ENCODE measurements at places on chromosomes 7 and 10.
A peak's percentile ranks its signal among the peaks of the same experiment; 100 is the strongest.

DNA sequence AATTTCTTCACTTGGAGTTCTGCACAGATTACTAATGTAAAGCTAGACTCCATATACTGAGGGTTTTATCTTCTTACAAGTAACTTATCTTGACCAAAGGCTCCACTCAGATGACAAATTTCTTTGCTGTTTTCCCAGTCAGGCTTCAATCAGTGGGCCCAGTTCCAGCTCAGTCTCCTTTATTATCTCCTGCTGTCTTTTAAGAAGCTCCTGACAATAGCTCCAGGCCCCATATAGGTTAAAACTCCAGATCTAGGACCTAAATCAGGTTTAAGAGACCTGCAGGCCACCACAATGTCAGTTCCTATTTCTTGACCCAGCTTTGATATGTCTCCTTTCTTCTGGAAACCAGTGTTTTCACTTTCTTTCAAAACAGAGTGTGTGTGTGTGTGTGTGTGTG, 165.2 kb downstream of the RELN start:
- DNase-seq: no peak

DNA sequence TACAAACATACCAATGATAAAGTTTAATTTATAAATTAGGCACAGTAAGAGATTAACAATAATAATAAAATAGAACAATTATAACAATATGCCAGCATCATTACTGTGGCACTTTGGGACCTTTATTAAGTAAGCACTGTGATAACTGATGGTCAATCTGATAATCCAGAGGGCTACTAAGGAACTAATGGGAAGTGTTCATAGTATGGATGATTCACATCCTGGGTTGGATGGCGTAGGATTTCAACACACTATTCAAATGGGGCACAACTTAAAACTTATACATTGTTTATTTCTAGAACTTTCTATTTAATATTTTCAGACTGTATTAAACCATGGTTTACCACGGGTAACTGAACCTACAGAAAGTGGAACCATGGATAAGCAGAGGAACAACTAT, 90.8 kb downstream of the KIF20B start:
- peak; percentile 45 for DNase-seq

- DNase-seq: no peak
Measured at GRCh38 chr10:54368984-54369383, 432.0 kb downstream of the PCDH15 start.

DNA sequence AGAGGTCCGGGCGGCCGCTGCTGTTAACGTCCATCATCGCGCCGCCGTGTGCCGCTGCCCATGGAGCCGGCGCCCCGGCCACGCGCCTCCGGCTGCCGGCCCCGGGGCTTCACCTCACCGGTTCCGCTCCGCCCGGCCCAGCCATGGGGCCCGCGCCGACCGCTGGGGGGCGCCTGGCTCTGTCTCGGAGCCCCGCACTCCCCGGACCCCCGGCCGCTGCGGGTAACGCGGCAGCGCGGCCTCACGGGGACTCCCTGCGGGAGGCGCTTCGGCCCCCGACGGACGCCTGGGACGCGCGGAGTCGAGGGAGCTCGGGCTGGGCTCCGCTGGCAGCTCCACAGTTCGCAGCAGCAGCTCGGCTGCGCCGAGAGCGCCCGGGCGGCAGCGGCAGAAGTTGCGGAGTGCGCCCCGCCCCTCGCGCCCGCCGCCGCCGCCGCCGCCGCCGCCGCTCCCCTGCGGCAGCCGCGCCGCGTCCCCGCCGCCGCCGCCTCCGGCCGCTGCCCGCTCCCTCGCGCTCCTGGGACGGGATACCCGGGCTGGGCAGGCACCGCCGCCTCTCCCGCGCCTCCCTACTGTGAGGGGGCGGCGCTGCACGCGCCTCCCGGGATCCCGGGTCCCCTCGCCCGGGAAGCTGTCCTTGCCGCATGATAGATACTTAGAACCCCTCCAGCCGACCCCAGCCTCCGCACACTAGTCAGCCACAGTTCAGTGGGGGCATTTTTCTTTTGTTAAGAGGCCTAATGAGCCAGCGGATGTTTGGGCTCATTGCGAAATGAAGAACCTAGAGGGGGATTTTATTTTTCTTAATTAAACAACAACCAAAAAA, at the start of gene HTR7:
HTR7 (minus strand) TSS at position 405 of the 826 bp plus-strand sequence; CDS start at position 37, 368 bp downstream.
- peak; percentile 47 for DNase-seq

- DNase-seq: no peak
Measured at GRCh38 chr7:82961240-82961639, 201.4 kb downstream of the PCLO start.

- DNase-seq: no peak
Measured at GRCh38 chr10:52551046-52551445, 221.5 kb downstream of the MBL2 start.

DNA sequence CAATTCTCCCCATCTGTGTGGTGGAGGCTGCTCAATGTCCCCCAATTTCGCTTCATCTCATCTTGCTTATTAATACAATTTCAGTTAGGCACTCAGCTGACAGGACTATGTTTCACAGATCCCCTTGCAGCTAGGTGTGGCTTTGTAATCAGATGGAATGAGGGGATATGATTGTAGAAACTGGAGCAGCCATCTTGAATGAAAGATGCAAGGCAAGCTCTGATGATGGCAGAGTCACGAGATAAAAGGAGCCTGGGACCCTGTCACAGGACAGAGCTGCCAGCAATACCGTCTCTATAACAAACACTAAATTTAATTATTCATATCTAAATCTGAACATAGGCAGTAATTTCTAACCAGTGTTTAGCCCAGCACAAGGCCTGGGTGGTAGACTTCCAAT, 991 bp upstream of the DLD start:
- no peak for DNase-seq

DNA sequence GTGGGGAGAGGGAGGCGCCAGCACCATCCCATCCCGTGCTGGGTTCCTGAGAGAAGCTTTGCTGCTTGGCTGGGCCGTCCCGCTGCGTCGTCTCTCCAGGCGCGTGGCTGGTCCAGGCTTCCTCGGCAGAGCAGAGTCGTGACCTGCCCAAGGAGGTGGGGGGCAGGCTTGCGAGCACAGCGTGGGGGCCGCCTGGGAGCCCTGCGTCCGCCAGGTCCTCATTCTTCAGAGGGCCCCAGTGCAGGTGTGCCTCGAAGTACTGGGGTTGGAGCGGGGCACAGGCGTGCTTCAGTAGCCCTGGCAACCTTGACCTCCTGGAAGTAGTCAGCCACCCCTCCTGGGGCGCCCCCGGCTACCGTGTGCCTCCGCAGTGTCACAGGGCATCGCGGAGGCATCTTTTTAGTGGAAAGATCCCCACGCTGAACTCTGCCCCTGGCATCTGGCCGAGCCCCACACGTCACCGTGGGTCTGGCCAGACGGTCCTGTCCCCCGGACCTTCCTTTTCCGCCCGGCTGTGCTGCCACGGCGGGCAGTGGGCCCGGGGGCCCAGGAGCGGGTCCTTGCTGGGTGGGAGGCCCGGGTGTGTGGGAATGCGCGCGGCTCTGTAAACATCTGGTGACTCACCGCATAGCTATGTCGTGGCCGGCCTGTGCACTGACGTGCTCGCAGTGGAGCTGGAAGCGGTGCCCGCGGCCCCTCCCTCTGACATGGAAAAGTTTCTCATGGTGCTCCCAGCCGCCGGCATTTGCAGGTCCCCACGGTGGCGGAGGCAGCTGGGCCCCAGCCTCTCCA, 6.4 kb downstream of the MAFK start:
- peak; percentile 99 for DNase-seq

DNA sequence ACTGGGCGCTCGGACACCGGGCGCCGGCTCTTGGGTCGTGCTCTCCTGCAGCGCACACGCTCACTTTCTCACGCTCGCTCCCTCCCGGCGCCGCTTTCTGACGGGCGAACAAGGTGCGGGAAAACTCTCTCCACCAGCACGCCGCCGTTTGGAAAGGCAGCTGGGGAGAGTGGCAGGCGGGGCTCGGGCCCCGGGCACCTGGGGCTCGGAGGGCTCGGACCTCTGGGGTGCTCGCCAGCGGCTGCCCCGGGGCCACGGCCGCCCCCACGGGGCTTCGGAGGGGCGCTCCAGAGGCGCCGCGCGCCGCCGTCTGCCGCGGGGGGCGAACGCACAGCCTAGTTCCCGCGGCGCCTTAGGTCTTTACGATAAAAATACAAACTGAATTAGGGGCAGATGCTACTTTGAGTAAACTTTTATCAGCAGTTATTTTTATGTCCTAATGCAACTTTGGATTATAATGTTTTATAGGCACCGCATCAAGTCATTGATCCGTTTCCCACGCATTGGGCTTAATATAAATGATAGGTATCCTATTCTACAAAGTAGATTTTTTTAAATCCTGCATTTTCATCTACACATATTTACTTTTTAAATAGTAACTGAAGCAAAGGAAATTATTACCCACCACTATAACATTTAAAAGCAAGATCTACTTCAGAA, 535 bp upstream of the EPC1 start:
- DNase-seq: no peak

GRCh38 chr10:125359401-125359800, 199.0 kb upstream of the CTBP2 start:
- DNase-seq: no peak

- no peak for DNase-seq
Measured at GRCh38 chr7:28497009-28497408, 84.7 kb downstream of the CREB5 start.

- DNase-seq: no peak
Measured at GRCh38 chr10:125783957-125784356, 8.3 kb upstream of the MMP21 start.

DNA sequence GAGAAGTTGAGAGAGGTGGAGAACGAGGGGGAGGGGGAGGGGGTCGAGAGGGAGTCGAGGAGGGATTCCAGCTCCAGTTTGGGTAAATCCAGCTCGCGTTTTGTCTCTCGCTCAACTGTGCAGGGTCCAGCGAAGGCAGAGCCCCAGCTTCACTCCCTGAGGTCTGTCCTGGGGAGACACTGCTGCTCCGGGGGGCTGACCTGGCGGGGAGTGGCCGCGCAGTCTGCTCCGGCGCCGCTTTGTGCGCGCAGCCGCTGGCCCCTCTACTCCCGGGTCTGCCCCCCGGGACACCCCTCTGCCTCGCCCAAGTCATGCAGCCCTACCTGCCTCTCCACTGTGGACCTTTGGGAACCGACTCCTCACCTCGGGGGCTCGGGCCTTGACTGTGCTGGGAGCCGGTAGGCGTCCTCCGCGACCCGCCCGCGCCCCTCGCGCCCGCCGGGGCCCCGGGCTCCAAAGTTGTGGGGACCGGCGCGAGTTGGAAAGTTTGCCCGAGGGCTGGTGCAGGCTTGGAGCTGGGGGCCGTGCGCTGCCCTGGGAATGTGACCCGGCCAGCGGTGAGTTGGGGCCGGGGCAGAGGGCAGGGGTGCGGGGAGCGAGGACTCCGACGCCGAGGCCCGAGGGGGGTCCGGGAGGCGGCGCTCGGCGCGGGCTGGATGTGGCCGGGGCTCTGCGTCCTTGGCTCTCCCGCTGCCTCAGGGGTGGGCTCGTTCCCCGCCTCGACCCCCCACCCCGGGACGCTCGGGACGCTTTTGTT, at the start of gene TET1:
TET1 (plus strand) TSS at position 152 of the 757 bp plus-strand sequence. CDS start 12,002 bp downstream, outside the sequence.
- DNase-seq: no peak

DNA sequence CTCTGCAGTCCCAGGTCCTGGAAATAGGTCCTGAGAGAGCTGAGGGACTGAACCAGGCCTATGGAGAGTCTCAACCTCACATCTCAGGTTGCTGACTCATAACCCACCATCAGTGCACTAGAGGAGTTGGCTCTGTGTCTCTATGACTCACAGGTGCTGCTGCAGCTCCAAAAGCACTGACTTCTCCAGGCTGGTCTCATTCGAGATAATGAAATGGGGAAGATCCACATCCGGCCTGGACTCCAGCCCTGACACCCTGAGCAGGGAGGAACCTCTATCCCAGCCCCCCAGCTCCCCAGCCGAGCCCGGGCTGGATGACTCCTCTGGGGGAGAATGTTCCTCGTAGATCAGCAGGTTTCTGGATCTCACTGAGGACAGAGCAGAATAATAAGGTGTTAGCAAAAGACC, 35.5 kb upstream of the DGKI start:
- DNase-seq: peak; percentile 100

GRCh38 chr7:135792363-135792668, 43.7 kb upstream of the FAM180A start:
- DNase-seq: no peak

- peak; percentile 81 for DNase-seq
Measured at GRCh38 chr7:95246831-95247370, 77.4 kb downstream of the PON1 start.

Measured in iris pigment epithelial cell (primary cell).